Epithelial cell of prostate (primary cell): ENCODE measurements at places on chromosomes 3 and 15.

- no peak for DNase-seq
Measured at GRCh38 chr3:141920701-141921100, 44.3 kb downstream of the ATP1B3 start.

GRCh38 chr3:143294188-143294587, 174.6 kb downstream of the CHST2 start:
- DNase-seq = no peak

DNA sequence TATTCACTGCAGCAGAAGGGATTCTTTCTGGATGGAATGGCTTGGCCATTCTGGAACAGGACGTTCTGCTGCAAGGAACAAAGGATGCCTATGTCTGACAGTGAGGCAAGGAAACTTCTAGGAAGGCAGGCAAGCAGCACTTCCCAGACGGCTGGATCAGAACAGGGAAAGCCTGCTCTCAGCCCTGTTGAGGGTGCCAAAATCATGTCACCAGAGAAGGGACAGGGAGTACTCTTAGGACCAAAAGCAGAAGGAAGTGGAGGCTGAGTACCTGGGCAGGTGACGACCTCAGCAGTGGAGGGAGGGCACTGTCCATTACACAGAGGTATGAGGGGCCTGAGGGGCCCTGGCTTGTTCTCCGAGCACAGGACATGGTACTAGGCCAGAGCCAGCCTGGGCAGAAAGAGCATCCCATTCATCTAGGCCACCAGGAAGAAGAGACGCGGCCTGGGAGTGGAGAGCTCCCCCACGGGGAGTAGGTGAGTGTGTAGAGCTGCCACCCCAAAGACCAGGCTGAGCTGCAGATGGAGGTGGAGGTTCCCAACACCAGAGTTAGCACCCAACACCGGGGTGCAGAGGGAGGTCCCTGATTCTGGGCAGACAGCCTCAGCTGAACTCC, 9.6 kb downstream of the KLF15 start:
- DNase-seq = no peak

DNA sequence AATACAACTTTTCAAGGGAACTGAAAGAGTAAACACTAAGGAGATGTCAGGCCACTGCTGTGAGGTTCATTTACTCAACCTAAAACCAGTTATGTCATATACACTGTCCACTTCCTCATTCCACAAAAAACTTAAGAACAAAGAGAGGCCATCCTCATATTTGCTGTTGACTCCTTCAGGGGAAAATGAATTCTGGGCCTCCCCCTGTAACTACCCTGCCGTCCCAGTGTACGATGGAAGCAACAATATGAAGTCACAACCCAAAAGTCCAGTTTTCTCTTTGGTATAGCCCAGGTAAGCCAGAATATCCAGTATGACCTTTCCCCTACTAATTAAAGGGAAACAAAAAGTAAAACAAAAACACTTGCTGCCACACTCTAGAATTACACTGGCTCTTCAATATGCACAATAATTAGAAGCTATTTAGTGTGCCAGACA, 16.2 kb downstream of the CEP152 start:
- no peak for DNase-seq

GRCh38 chr15:40439960-40440742, 602 bp upstream of the BAHD1 start:
- no peak for DNase-seq

DNA sequence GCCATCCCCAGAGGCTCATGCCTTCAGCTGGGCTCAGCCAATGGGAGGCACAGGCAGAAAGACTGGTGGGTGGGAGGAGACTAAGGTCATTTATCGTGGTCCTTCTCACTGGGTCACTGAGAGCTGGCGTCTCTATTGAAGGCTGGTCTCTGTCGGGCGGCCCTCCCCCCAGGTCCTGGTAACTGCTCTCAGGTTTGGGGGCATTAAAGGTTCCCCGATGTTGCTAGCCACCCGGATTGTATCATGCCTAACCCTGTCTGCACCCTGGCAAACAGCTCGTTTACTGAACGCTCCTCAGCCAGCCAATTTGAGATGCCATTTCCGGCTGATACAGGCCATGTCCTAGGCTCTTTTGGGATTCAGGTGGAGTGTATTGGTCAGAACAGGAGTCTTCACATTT, 10.5 kb downstream of the SELENOS start:
- DNase-seq = no peak

DNA sequence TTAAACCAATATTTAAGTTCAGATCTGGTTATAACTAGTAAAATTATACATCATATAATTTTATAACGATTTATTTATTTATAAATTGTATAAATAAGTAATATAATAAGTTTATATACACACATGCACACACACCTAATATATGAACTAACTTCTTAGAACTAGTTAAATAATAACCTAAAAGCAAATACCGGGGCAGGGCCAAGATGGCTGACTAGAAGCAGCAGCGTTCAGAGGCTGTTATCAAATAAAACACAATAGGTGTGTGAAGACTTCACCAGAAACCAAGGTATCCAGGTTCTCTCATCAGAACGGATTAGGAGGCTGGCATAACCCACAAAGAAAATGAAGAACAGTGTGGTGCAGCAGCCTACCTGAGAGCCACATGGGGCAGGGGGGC, 653.6 kb upstream of the CBLB start:
- DNase-seq = no peak

DNA sequence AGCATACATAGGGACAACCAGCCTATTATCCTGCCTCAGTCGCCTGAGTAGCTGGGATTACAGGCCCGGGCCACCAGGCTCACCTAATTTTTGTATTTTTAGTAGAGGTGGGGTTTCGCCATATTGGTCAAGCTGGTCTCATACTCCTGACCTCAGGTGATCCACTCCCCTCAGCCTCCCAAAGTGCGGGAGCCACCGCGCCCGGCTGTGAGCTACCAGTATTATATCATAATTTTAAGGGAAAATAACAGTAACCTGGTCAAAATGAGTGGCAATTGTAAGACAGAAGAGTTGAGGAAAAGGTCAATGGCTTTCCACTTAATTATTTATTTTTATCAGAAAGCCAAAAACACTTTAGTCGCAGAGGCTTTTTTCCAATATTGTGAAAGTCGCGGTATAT, 652.6 kb upstream of the BCHE start:
- no peak for DNase-seq

DNA sequence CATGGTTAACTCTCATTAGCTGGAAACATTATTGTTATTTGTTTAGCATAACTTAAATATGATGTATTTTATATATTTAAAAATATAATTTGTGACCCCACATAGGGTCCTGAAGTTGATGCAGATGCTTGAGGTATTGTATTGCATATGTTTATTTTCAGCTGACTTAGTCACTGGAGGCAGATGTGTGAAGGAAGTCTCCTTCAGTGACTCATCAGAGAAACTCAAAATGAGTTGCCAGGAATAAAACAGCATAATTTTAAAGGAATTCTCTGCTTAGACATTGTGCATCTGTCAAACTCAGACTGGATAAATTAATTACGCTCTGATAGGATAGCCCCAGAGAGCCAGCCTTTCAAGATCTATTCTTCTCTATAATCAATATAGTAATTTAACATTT, 7.9 kb upstream of the OR4F6 start:
- DNase-seq = no peak

GRCh38 chr3:42667523-42668412, 14.3 kb downstream of the ZBTB47 start:
- no peak for DNase-seq

DNA sequence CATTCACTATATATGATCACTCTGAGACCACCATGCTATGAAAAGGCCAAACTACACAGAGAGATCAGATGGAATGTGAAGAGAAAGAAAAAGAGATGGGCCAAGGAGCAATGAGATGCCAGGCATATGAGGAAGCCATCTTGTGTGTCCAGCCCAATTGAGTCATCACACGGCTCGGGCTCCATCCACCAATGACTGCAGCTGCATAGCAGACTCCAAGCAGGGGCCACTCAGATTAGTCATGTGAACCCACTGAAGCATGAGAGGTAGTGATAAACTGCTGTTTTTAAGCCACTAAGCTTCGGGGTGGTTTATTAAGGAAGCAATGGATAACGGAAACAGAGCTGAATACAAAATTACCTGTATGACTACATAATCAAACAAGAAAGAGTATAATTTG, 185.9 kb downstream of the SUCLG2 start:
- DNase-seq = no peak

- DNase-seq = no peak
Measured at GRCh38 chr3:114799816-114800215, 347.3 kb downstream of the ZBTB20 start.

DNA sequence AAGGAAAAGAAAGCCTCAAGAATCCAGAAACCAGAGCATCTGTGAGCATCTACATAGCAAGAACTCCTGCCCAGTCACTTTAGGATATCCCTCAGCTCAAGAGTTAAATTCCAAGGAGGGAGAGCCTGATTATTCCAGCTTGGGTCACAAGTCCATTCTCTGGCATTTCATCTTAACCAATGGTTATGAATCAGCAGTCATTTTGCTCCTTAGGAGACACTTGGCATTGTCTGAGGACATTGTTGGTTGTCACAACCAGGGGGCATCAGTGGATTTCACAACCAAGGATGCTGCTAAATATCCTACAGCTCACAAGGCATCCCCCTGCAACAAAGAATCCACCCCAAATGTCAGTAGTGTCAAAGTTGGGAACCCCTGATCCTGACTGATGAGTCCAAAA, 51.0 kb upstream of the LMCD1 start:
- no peak for DNase-seq

- DNase-seq = no peak
Measured at GRCh38 chr3:126442094-126442855, 33.4 kb downstream of the ZXDC start.

DNA sequence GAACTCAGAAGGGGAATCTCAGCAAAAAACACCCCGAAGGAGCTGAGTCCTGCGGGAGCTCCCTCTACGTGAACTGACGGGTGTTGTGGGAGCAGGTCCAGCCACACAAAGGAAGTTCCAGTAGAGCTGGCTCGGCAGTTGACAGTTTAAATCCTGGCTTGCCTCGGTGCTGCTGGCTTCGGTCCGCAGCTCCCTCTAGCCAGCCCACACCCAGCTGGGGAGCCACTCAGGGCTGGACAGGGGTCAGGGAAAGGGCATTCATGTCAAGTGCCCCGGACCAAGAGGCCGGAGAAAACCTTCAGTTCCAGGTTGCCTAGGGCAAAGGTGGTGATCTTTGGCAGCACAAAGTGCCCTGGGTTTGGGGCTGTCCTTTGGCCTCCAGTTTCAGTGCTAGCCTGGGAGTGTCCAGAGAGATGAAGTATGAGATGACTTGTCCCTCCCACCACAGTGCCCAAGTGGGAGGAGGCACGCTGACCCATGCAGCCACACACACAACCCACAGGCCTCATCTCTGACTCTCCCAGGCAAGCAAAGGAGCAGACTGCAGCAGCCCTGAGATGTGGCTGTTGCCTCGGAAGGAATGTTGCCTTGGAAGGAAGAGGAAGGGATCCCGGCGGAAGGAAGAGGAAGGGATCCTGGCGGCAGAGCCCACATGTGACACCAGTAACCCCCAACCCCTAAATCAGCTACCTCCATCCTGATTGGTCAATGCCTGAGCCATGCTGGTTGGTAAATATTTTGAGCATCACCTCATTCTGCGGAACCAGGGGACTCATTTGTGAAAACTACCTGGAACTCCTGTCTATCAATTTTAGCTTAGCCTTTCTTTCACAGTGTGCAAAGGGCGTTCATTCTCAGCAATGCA, 13.9 kb upstream of the ANPEP start:
- no peak for DNase-seq

DNA sequence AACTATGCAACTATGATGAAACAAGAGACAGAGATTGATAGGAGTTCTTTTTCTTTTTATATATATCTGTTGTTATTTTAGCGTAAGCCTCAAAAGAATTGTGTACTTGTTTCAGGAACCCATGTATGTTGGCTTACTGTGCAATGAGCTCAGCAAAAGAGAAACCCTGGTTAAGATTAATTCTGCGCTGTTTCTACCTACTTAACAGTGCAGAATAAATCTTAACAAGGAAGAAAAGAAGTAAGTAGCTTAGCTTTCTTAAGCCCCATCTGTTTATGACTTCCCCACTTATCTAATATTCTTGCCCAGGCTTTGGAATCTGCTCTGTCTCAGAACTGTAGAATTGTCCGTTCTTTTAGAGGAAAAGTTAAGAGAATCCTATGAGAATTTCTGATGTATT, 27.4 kb downstream of the ECT2 start:
- no peak for DNase-seq

GRCh38 chr3:188383748-188384147, 229.8 kb downstream of the LPP start:
- no peak for DNase-seq
